ENCODE measurements at places on chromosomes 2 and 18. TPM values are rescaled to one million over a fixed set of nuclear protein-coding genes. Genes with fewer than 3 reads are reported as not detected.

GRCh38 chr2:73114273-73114867 lies 1.6 kb upstream of the RAB11FIP5 start:
- H3K27ac ChIP-seq: no peak overlapping the region
- H3K4me3 ChIP-seq: peak overlapping the region; percentile 44
- no peak for DNase-seq
- H3K27me3 ChIP-seq: no peaks in the 10 kb centered on the region
- H3K4me1 ChIP-seq: peaks cover 25% of the 10 kb centered on the region
- H3K36me3 ChIP-seq: no peaks in the 10 kb centered on the region

- DNase-seq: no peak
- no peaks in the 10 kb centered on the region for H3K4me1 ChIP-seq
- no peaks in the 10 kb centered on the region for H3K36me3 ChIP-seq
- no peak overlapping the region for H3K27ac ChIP-seq
- peaks cover 2% of the 10 kb centered on the region for H3K27me3 ChIP-seq
Measured at GRCh38 chr18:34631093-34631966, 78.8 kb upstream of the DTNA start.

DNA sequence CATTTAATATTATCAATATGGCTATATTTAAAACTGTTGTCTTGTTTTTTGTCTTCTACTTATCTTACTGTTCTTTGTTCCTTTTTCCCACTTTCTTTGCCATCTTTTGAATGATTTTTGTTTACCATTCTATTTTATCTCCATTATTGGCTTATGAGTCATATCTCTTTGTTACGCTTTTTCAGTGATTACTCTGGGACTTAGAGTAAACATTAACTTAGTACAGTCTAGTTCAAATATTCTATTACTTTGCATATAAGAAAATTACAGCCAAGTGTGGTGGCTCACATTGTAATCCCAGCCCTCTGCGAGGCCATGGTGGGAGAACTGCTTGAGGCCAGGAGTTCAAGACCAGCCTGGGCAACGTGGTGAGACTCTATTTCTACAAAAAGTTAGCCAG lies 26.1 kb downstream of the ADCY3 start:
- H3K4me3 ChIP-seq: no peak overlapping the region
- H3K27ac ChIP-seq: no peak overlapping the region
- no peak for DNase-seq

- H3K4me1 ChIP-seq: peaks cover 42% of the 10 kb centered on the region
- peaks cover 74% of the 10 kb centered on the region for H3K36me3 ChIP-seq
- no peak overlapping the region for H3K4me3 ChIP-seq
- no peak for DNase-seq
- no peaks in the 10 kb centered on the region for H3K27me3 ChIP-seq
Measured at GRCh38 chr2:86065512-86065911, 40.2 kb downstream of the POLR1A start.

DNA sequence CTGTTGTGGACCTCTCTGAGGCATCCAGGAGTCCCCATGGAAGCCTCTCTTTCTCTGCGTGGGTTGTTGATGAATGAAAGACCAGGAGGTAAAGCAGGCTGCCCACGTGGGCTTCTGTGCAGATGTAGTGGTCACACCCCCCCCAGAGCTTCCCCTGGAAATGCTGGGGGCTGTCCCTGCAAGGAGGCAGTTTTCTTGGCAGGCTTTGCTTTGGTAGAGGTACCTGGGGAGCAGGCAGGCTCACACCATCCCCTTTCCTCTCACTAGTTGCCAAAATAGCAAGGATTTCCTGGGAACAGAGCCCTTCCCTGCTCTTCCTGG lies 97.6 kb upstream of the MAP3K20 start:
- no peak overlapping the region for H3K4me3 ChIP-seq
- peaks cover 13% of the 10 kb centered on the region for H3K27me3 ChIP-seq
- H3K36me3 ChIP-seq: no peaks in the 10 kb centered on the region
- H3K27ac ChIP-seq: no peak overlapping the region

DNA sequence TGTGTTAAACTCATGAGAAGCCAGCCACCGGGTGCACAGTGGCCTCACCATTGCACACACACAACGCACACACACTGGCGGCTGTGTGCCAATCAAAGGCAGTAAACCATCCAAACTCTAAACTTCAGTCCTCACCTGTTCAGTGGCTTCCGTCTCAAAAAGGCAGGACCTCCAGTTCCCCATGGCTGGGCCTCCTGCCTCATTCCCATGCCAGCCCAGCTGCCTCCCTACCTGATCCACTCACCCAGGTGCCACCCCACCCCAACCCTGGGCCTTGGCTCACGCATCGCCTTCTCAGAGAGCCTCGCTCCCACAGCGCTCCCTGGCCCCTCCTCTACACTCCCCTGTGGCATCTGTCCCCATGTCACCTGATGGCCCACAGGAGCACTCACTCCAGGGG lies 190.9 kb downstream of the EIPR1 start:
- no peaks in the 10 kb centered on the region for H3K27me3 ChIP-seq
- H3K4me1 ChIP-seq: no peaks in the 10 kb centered on the region
- H3K36me3 ChIP-seq: peaks cover 14% of the 10 kb centered on the region
- H3K27ac ChIP-seq: no peak overlapping the region

DNA sequence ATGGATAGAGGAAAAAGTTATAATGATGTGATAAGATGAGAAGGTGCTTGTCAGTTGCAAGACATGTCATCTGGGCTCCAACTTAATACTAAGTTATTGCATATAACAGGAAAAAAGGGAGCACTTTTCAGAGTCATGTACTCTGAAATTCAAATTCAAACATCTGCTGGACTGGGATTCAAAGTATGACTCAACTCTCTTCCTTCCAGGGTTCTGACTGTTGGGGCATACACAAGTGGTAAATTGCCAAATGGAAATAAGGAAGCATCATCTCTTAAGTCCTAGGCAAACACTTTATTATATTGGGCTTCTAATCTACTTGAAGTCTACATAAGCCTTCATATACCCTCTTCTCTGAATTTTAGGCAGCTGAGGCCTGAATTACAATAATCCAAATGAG lies 44.9 kb downstream of the ZBTB14 start:
- H3K4me3 ChIP-seq: no peak overlapping the region
- DNase-seq: no peak
- peaks cover 7% of the 10 kb centered on the region for H3K27me3 ChIP-seq
- no peaks in the 10 kb centered on the region for H3K4me1 ChIP-seq
- no peaks in the 10 kb centered on the region for H3K36me3 ChIP-seq

DNA sequence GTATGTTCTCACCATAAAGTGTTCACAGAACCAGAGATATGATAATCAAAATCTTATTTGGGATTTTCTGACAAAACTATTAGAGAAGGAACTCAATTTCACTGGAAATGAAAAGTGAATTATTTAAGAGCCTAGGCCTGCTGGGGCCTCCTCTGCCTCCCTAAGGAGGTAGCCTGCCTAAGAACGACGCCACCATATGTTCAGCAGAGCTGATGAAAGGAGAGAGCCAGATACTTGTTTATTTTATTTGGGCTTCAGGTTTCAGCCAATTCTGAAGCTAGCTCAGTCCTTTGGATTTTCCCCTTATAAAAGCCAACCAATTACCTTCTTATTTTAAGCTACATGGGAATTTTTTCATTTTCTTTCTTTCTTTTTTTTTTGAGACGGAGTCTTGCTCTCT lies 433.1 kb upstream of the MAP2 start:
- no peaks in the 10 kb centered on the region for H3K4me1 ChIP-seq
- DNase-seq: no peak
- no peak overlapping the region for H3K4me3 ChIP-seq
- H3K27ac ChIP-seq: no peak overlapping the region
- H3K27me3 ChIP-seq: no peaks in the 10 kb centered on the region

GRCh38 chr2:196592911-196593881 lies 46.3 kb upstream of the CCDC150 start:
- peak within 1 kb of the TSS; percentile 89 for H3K4me3 ChIP-seq
- H3K36me3 ChIP-seq: no peaks in the 10 kb centered on the region
- no peaks in the 10 kb centered on the region for H3K27me3 ChIP-seq

DNA sequence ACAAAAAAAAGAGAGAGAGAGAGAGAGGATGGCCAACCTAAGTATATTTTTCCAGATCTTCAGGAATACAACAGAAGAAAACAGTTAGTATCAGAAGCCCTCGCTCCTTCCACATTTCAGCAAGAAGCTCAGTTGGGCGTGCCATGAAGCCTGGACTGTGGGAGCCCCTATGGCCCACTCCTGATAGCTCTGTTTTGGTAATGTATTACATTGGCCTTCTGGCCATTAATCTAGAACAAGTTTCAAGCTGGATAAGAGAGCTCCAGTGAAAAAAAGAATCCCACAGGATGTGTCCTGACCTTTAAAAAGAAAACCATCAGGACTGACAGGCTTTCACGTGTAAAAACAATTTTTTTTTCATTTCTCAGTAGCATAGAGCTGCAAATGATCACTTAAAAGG lies 197.9 kb downstream of the ICOS start:
- no peak overlapping the region for H3K4me3 ChIP-seq
- no peak overlapping the region for H3K27ac ChIP-seq
- H3K4me1 ChIP-seq: peaks cover 6% of the 10 kb centered on the region
- H3K27me3 ChIP-seq: peaks cover 60% of the 10 kb centered on the region

- H3K27me3 ChIP-seq: no peaks in the 10 kb centered on the region
- no peaks in the 10 kb centered on the region for H3K36me3 ChIP-seq
- H3K4me1 ChIP-seq: peaks cover 8% of the 10 kb centered on the region
- H3K27ac ChIP-seq: no peak overlapping the region
- no peak overlapping the region for H3K4me3 ChIP-seq
- no peak for DNase-seq
Measured at GRCh38 chr2:151191001-151191400, 70.7 kb downstream of the RBM43 start.

DNA sequence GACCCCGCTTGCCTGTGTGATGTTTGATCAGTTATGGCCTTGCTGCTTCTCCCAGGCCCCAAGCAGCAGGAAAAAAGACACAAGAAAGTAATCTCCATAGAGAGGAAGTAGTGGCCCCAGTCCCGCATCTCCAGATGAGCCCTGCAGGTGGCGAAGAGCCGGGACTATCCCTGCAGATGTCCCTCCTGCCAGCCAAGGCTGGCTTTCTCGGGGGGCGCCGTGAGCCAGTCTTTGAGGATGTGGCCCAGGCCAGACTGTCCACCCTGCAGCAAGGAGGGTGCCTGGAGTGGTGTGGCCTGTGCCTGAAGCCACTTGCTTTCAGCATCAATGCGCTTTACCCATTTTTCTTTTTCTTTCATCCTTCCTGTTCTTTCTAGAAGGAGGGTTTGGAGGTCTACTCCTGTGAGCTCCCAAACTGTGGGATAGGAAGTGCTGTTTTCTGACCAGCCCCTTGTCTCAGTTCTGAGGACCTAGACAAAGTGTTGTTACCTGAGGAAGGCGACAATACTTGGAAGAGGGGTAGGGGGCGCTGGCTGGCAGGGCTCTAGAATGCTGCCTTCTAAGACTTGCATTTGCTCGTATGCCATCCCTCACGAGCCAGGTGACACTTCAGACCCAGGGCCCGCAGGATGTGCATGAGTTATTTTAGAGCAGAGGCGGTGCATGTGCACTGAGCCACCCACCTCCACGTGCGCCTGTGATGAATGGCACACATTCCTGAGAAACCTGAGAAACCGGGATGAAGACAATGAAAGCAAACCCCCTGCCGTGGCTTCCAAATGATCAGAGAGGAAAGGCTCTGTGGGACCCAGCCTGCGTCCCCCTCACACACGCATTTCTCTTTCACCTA lies 255.8 kb downstream of the FBXO15 start:
- no peak overlapping the region for H3K27ac ChIP-seq
- H3K27me3 ChIP-seq: no peaks in the 10 kb centered on the region
- H3K36me3 ChIP-seq: no peaks in the 10 kb centered on the region
- H3K4me3 ChIP-seq: no peak overlapping the region
- no peak for DNase-seq

DNA sequence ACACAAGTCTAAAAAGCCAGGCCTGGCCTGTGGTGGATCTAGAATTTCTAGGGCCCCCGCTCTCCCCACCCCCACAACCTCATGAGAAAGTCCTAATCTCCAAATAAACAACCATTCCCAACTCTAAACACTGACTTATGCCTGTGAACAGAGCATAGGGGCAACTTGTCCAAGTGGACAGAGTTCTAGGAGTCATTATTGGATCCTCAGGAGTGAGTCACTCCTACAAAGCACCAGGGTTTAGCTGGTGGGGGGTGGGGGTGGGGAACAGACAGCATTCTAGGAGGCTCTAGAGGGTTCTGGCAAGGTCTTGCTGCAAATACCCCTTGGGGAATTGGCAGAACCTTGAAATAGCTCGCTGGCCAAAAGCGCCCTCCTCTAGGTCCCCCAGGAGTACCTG lies 83.3 kb downstream of the ZCCHC2 start:
- H3K4me3 ChIP-seq: no peak overlapping the region
- H3K36me3 ChIP-seq: no peaks in the 10 kb centered on the region
- peaks cover 37% of the 10 kb centered on the region for H3K27me3 ChIP-seq
- H3K27ac ChIP-seq: no peak overlapping the region
- H3K4me1 ChIP-seq: peaks cover 5% of the 10 kb centered on the region
- DNase-seq: no peak

DNA sequence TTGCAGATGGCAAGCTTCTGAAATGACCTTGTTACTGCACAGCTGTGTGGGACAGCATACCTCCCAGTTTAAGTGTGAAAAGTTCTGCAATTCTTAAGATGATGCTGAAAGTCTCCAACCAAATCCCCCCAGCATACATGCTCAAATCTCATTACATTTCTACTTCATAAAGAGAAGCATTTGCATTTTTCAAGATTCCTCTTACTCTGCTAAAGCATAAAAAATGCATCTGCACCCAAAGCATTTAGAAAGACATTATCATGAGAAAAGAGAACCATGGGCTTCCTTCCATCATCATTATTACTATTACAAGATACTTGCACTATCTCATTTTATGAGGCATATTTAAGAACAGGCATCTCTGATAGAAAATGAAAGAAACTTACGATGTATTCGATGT lies 236.9 kb upstream of the REV1 start:
- H3K27ac ChIP-seq: no peak overlapping the region
- H3K27me3 ChIP-seq: no peaks in the 10 kb centered on the region
- peaks cover 45% of the 10 kb centered on the region for H3K36me3 ChIP-seq

Gene EFEMP1
- 7.4 TPM for total RNA-seq

Gene DSG1
- not detected for total RNA-seq

Gene MYL1
- total RNA-seq: not detected

Gene SF3B1
- 282 TPM for total RNA-seq

Gene UGT1A3
- total RNA-seq: not detected

Gene IL36G
- not detected for total RNA-seq

Gene KIF1A
- total RNA-seq: 4.3 TPM

Data from osteocyte (in vitro differentiated cells).